ENCODE measurements at places on chromosomes 4 and X. TPM values are rescaled to one million over a fixed set of nuclear protein-coding genes. Genes with fewer than 3 reads are reported as not detected.

Gene CXXC4
- not detected for total RNA-seq

Gene IL1RAPL2
- not detected for total RNA-seq

- DNase-seq: no peak
Measured at GRCh38 chr4:150782311-150782710, 200.4 kb downstream of the MAB21L2 start.

DNA sequence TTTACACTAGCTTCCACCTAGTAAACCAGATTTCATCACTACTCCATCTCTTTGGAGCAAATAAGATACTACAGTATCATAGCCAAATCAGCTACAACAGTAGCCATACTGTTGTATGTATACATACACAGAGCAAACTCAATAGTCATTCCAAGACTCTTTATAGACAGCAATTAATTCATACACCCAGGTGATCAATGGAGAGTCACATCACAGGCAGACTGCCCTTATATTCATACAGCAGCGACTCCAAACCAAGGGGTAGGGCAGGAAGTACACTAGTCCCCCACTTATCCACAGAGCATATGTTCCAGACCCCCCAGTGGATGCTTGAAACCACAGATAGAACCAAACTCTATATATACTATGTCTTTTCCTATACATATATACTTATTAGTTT, 76.6 kb downstream of the FBXW7 start:
- no peak for DNase-seq

- no peak for DNase-seq
Measured at GRCh38 chr4:15370296-15370695, 57.5 kb upstream of the C1QTNF7 start.

Gene ERCC6L
- 9.0 TPM for total RNA-seq

Gene ASB12
- total RNA-seq: not detected

Gene TBX22
- not detected for total RNA-seq

DNA sequence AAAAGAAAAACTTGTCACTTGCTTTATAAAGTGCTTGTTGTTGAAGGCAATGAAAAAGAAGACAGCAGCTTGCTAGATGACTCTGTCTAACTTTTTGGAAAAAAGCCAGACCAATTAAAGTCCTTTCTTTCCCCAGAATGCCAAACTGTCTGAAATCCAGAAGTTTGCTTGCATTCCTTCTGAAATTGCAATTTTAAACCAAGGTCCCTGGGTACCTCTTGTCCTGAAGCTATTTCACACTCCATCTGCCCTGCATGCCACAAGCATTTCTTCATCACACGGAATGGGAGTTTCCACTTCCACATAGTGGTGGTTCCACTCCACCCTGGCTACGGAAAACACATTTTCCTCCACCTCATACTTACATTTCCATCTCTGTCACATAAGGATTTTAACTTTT, 101.0 kb downstream of the PAPSS1 start:
- no peak for DNase-seq

- no peak for DNase-seq
Measured at GRCh38 chr4:94216394-94216793, 8.7 kb downstream of the SMARCAD1 start.

- DNase-seq: no peak
Measured at GRCh38 chr4:64272432-64272831, 136.8 kb downstream of the TECRL start.

GRCh38 chr4:162341533-162341932, 177.7 kb upstream of the FSTL5 start:
- no peak for DNase-seq

DNA sequence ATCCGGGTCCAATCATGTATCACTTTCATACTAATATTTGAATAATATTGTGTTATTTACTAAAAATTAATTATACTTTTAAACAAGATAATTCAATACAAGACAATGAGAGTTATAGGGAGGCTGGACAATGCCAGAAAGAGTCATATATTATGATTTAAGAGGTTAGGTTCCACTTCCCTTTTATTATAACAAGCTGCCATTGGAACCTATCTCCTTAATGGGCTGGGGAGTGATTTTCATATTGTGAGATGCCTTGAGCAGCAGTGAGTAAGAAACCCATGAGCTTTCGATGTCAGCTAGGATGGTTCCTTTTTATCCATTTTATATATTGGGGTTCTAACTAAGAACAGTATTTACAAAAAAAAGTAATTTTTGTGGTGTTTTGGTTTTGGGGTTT, 91.8 kb downstream of the MAB21L2 start:
- no peak for DNase-seq

GRCh38 chr4:106495476-106495875, 126.9 kb upstream of the GIMD1 start:
- DNase-seq: no peak

- DNase-seq: no peak
Measured at GRCh38 chr4:120769227-120769626, 153.3 kb downstream of the PRDM5 start.

DNA sequence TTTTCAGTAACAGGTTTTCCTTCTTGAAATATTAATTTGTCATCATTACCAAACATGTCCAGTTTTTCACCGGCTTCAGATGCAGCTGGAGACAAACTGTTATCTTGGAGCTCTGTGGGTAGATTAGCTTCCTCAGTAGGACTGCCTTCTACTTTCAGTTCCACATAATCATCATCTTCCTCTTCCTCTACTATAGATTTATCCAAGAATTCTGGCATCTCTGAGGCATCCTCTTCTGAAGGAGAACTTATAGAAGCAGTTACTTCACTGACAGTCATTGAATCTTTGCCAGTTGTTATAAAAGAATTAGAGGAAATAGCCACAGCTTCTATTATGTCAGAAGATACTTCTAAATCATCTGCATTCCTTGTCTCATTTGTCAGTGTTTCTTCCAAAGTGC, 162.9 kb downstream of the LRBA start:
- DNase-seq: no peak

DNA sequence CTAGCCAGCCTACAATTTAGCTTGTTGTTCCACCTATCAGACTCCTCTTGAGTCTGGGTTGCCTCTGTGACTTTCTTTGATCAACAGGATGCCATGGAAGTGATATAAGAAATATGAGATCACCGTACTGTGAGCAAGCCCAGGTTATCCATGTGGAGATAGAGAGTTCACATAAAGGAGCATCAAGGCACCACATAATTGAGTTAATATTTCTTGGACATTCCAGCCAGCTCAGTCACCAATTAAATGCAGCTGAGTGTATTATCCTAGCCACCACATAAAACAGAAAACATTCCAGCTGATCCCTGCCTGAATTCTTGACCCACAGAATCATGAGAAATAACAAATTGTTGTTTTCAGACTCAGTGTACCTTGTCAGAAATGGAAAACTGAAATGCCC, 253.6 kb downstream of the PPP1R2C start:
- no peak for DNase-seq

DNA sequence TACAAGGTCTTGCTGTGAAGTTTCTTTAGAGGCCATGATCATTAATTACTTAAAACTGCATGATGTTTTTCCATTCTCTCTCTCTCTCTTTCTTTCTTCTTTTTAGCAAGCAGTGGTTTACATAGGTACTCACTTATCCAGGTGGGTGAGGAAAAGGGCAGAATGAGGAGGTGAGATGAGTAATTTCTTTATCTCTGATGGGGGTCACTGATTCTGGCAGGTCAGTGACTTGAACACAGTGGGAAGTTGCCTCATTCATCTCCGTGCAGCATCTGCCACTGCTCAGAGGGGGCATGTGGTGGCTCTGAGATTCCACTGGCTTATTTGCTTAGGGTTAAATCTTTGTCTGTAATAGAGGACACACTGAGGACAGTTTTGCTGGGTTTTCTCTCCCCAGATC, 62.6 kb downstream of the FAM114A1 start:
- DNase-seq: no peak

Gene CWH43
- total RNA-seq: not detected

GRCh38 chr4:110629780-110630687, 7.2 kb upstream of the PITX2 start:
- no peak for DNase-seq

DNA sequence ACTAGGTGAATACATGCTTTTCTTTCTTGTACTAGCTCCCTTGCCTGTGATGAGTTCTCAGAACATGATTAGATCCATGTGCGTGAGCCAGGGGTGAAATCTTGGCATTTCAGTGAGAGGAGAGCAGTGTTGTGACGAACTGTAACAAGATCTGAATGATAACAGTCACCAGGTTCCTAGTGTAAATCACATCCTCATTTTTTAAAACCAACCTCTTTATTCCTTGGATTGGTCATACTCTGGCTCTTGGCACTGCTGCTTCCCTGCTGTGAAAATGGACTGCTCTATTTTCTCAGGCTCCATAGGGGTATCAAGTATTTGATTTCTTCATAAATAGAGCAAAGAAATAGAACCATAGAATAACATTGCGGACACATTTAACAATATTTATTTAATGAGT, 206.3 kb downstream of the SLC4A4 start:
- no peak for DNase-seq

Gene PCDH11X
- not detected for total RNA-seq

Data from activated CD4-positive, alpha-beta memory T cell treated with anti-CD3 and anti-CD28 coated beads, Interleukin-2, amount 10 ng/mL, durations not matched to agents 7 days and 5 days (primary cell).